ENCODE measurements at places on chromosomes 7 and 10.

DNA sequence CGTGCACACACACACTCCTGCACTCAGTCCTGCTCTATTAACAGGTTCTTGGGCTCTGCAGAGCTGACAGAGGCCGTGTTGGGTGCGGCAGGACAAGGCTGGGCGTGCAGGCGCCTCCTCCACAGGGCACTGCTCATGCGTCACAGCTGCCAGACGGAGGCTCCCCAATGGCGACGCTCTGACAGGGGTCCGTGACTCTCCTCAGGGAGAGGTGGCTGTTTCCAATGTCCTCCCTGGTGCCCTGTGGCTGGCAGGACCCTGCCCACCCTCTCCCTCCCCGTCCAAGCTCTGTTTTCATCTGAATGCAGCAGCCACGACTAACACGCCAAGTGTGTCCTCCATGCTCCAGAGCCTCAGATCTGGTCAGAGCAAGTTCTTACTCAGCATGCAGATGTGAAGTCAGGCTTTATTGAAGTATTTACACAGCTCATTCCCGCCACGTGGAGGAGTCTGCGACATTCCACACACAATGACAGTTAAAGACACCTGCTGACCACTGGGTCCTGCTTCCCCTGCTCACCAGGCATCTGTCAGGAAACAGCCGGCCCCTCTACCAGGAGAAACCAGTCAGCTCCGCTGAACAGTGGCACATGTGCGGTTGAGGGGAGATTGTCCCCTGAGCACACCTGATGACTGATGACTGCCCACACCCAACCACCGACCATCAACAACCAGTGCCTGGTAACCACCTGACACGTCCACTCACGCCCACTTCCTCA, 116.7 kb downstream of the VIPR2 start:
- peak; percentile 98 for ATAC-seq

DNA sequence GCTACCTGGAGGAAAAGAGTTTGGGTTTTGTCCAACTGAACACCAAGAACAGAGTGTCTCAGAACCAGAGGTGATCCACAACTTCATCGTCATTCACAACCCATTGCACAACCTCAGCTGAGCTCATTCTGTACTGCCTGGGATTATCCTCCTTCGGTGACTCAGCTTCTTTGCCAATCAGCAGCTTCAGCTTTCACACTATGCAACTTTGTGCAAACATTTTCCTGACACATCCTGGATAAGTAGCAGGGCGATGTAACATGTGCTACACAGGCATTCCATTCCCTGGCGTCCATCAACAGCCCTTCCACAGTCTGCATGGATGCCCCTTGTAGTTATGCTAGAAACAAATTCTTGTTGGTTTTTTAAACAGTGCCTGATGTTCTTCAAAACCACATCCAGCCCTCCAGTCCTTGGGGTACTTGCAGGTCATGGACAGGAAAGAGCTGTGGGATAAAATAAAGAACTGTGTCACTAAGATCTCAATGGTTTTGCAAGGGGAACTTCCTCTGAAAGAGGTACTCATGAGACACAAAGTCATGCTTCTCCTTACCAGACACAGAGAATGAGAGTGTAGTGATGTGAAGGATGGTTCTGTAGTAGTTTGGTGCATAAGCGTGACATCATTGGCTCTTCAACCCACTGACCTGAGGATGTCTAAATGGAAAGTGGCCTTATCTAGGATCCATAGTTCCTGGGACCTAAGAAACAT, 478.5 kb downstream of the KIF20B start:
- ATAC-seq, result peak; percentile 98

DNA sequence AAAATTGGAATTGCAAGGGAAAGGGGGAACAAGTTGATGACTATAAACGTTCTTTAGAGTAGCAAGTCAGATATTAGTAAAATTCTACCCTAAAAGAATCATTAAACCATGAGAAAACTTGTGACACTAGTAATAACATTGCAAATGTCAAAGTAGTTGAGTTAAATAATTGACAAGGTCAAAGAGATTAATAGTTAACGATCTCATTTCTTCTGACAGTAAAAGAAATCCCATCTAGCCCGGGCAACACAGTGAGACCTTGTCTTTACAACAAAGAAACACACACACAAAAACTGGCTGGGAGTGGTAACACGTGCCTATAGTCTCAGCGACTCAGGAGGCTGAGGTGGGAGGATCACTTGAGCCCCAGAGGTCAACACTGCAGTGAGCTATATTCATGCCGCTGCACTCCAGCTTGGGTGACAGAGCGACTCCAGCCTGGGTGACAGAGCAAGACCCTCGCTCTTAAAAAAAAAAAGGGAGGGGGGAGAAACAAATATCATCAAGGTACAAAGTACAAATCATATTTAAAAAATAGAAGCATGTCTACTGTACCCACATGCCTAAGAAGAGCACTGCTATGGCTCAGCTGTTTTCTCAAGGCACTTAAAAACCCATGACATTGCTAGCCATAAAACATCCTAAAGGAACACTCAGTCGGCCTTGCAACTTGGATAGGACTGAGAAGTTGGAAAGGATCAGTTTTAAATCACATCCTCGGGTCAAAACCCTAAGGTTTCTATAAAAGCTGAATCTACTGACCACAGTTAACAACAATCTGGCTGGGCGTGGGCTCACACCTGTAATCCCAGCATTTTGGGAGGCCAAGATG, 401.1 kb downstream of the PARD3 start:
- ATAC-seq, result no peak

- ATAC-seq, result no peak
Observed at GRCh38 chr7:44167920-44168319, 21.3 kb downstream of the GCK start.

GRCh38 chr7:50409856-50410745, 40.0 kb downstream of the FIGNL1 start:
- peak; percentile 19 for ATAC-seq

DNA sequence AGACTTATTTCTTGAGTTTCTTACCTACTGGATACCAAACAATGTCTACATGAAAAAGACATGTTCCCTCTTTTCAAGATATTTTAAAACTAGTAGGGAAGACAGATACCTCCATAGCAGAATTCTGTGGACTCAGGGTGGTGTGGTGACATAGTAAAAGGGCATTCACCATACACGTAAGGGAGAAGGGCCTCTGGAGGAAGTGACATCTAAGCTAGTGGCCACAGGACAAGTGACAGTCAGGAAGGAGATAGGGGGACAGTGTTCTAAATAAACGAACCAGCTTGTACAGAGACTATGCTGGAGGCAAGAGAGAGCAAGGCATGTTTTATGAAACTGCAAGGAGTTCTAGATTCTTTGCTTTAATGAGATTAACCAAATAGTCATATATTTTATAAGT, 321.7 kb upstream of the LRGUK start:
- no peak for ATAC-seq

- ATAC-seq, result peak; percentile 33
Observed at GRCh38 chr10:971613-972012, 16.6 kb upstream of the GTPBP4 start.

- no peak for ATAC-seq
Observed at GRCh38 chr10:35172146-35172545, 45.5 kb downstream of the CREM start.

DNA sequence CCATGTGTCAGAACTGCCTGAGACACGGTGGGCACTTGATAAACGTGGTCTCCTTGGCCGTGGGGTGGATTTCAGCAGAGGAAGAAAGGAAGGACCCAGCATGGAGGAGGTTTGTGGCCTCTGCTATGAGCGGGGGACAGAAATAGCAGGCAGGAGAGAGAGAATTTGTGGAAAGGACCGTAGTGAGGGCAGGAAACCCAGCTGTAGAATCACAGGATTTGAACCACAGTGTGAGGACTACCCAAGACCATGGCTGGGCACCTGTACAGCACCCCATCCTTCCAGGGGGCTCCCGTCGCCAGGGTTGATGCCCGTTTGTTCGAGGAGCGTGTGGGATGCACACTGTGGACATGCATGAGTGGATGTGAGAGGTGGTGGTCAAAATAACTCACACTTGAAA, 183.4 kb downstream of the PTPN20 start:
- ATAC-seq, result no peak

DNA sequence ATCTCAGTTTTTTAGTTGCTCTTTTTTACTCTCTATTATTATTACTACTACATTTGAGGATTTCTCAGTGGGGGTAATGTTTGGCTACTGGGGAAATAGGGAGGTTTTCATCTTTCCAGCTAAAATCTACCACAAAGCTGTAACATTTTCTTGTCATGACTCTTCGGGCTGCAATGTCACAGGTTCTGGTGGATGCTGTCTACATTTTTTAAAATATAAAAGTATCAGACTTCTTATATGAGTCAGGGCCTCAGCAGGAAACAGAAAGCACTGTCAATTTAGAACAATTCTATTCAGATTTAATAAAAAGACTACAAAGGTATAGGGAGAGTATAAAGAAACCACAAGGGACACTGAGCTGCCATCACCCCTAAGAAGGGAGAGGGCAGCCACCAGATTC, 61.6 kb downstream of the DNAJC12 start:
- no peak for ATAC-seq

- no peak for ATAC-seq
Observed at GRCh38 chr10:116470768-116471415, 43.2 kb downstream of the PNLIPRP3 start.

DNA sequence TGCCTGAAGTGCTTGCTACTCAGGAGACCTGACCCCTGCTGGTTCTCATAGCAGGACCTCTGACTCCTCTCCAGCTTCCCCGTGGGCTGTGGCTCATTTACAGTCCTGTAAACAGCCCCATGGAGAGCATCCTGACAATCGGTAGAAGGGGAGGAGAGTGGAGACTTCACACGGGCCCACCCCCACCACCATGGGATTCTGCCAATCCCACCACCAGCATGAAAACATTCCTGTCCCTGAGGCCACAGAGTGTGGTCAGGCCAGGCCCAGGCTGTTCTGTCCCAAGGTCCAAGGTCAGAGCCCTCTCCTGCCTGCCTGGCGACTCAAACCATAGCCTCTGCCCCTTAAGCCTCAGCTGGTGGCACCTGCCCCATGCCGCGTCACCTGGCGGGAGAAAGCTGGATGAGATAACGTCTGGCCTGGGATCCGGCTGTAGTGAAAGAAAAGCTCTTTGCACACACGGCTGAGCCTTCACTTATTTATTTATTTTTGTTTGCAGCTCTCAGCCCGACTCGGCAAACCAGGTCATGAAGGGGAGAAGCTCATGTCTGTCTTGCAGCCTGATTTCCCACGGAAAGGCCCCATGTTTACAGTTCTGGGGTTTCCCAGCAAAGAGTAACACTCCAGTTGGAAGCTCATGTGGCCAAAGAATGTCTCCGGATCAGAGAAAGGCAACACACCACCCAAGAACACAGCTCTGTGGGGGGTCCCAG, 293.6 kb upstream of the ZMIZ1 start:
- ATAC-seq, result no peak

DNA sequence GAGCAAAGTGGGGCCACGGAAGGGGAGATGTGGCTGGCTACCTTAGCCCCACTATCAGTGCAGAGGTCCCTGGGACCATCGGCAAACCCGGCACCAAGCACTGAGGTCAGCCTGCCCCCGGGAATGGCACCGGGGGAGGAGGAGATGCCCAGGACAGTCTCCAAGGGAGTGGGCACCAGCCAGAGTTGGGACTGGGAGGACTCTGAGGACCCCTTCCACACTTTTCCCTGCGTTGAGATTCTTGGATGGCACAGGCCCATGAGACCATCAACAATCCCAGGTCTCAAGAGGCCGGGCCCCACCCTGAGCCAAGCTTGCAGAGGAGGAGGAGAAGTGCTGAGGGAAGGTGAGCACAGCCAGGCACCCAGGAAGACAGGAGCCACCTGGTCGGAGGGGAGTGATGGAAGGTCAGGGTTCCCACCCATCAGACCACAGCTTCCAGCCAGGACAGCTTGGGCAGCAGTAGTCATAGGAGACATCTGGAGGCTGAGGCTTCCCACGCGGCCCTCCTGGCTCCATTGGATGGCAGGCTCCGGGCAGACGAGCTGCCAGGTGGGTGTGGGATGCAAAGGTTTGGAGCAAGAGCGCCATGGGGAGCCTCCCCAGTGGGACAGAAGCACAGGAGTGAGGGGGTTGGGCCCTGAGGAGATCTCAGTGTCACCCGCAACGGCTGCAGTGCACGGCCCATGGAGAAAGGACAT, 2.6 kb upstream of the OPN4 start:
- ATAC-seq, result no peak

DNA sequence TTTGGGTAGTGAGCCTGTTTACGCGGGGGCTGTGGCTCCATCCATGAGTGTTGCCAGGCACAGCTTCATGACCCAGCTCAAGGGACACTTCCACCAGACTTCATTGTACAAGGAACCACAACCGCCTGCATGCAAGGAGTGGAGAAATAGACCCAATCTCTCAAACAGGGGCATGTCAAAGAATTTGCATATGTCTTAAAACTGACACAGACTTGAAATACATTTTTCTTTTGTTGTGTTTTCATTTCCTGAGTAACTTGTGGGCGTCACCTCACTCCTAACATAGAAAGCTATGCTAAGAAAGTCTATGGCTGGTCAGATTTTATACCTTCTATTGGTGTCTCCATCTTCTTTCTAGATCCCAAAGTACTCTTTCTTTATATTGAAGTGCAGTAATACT, 266.2 kb upstream of the RNF32 start:
- no peak for ATAC-seq

DNA sequence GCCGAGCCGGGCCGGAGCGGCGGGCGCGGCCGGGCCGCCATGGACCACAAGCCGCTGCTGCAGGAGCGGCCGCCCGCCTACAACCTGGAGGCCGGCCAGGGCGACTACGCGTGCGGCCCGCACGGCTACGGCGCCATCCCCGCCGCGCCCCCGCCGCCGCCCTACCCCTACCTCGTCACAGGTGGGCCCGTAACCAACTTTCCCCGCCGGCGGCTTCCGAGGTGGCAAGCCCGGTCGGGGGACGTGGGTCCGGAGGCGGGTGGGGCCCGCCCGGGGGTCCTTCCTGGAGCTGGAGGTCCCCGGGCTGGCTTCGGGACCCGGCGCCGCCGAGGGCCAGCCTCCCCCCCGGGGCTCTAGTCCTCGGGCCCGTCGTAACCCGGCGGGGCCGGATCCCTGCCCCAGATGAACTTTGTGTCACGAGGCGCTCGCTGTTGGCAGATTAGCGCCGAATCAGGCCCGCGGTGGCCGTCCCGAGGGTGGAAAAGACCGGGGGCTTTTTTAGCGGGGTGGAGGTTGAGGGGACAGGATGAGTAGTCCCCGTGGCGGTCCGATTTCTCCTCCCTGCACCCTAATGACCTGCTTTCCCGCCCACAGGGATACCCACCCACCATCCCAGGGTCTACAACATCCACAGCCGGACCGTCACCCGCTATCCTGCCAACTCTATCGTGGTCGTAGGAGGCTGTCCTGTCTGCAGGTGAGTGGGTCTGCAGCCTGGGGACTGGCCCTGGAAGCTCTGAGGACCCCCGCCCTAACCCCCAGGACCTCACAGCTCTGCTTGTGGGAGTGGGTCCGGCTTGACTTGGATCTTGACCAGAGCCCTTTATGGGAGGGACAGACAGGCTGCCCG, 496 bp downstream of the BRI3 start:
- no peak for ATAC-seq

GRCh38 chr10:50540826-50541122, 83.0 kb downstream of the SGMS1 start:
- no peak for ATAC-seq
